H9 (cell line): ENCODE measurements at places on chromosomes 3 and 15.

DNA sequence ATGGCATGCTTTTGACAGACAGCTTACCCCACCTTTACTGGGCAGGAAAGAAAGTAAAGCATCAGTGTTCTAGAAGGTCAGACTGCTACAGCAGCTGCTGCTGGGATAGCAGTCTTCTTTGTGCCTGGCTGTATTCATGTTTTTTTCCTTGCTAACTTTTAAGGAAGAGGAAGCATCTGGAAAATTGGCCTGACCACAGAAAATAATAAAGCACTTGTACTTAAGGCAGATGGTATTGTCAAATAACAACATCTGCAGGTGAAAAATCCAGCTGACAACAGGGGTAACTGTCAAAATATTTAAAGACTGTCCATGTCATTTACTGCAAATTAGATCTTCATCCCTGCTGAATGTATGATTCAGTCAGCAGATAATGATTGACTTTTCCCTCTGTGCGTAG is 229.0 kb downstream of the OXSM start:
- no peak overlapping the region for H3K27ac ChIP-seq
- H3K36me3 ChIP-seq, result no peaks in the 10 kb centered on the region
- no peak overlapping the region for H3K4me3 ChIP-seq
- H3K4me1 ChIP-seq, result no peaks in the 10 kb centered on the region

DNA sequence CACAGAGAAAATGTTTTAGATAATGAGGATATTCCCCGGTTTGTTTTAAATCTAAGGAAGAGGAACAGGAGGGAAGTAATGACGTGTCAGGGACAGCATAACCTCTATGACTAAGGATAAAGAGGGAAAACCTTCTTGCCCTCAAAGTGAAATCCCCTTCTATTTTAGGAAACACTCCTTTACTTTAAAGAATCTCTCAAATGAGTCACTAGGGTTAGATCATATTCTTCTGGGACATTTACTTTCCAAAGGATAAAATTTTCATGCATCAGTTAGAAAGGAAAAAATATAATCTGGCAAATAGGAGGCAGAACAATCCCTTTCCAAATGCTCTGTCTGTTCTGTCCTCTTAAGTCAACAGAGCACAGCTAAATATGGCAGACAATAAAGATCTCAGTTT is 43.2 kb upstream of the UBE2E2 start:
- H3K4me1 ChIP-seq, result no peaks in the 10 kb centered on the region; the same call in 1 of the 2 replicates
- peaks cover 5% of the 10 kb centered on the region for H3K36me3 ChIP-seq
- no peaks in the 10 kb centered on the region for H3K27me3 ChIP-seq
- no peak for DNase-seq
- no peak overlapping the region for H3K27ac ChIP-seq

- peaks cover 9% of the 10 kb centered on the region for H3K27me3 ChIP-seq
- DNase-seq, result no peak
- no peak overlapping the region for H3K27ac ChIP-seq
- no peak overlapping the region for H3K4me3 ChIP-seq
These were observed 4.5 kb downstream of the IL17RB start for GRCh38 chr3:53850895-53851294.

- H3K36me3 ChIP-seq, result no peaks in the 10 kb centered on the region
- no peak overlapping the region for H3K27ac ChIP-seq
- H3K4me3 ChIP-seq, result no peak overlapping the region
- H3K4me1 ChIP-seq, result peaks cover 3% of the 10 kb centered on the region; the same call in 1 of the 2 replicates
These were observed 37.1 kb upstream of the TSC22D2 start for GRCh38 chr3:150370999-150371398.

- H3K27ac ChIP-seq, result no peak overlapping the region
- H3K4me1 ChIP-seq, result no peaks in the 10 kb centered on the region
- H3K36me3 ChIP-seq, result no peaks in the 10 kb centered on the region
- no peak overlapping the region for H3K4me3 ChIP-seq
- H3K27me3 ChIP-seq, result no peaks in the 10 kb centered on the region
These were observed 58.8 kb downstream of the BCHE start for GRCh38 chr3:165778456-165778855.

GRCh38 chr3:127371846-127372245 is 84.0 kb upstream of the PRR20G start:
- no peaks in the 10 kb centered on the region for H3K27me3 ChIP-seq
- H3K36me3 ChIP-seq, result no peaks in the 10 kb centered on the region
- no peak for DNase-seq
- no peak overlapping the region for H3K4me3 ChIP-seq
- no peak overlapping the region for H3K27ac ChIP-seq
- no peaks in the 10 kb centered on the region for H3K4me1 ChIP-seq
